ENCODE measurements at places on chromosomes 12 and 14. TPM values are rescaled to one million over a fixed set of nuclear protein-coding genes. Genes with fewer than 3 reads are reported as not detected.

GRCh38 chr14:80491131-80491530 is 279.8 kb upstream of the DIO2 start:
- peak; percentile 93 for DNase-seq

SAMD4A gene
- total RNA-seq: 41.3 TPM

DNA sequence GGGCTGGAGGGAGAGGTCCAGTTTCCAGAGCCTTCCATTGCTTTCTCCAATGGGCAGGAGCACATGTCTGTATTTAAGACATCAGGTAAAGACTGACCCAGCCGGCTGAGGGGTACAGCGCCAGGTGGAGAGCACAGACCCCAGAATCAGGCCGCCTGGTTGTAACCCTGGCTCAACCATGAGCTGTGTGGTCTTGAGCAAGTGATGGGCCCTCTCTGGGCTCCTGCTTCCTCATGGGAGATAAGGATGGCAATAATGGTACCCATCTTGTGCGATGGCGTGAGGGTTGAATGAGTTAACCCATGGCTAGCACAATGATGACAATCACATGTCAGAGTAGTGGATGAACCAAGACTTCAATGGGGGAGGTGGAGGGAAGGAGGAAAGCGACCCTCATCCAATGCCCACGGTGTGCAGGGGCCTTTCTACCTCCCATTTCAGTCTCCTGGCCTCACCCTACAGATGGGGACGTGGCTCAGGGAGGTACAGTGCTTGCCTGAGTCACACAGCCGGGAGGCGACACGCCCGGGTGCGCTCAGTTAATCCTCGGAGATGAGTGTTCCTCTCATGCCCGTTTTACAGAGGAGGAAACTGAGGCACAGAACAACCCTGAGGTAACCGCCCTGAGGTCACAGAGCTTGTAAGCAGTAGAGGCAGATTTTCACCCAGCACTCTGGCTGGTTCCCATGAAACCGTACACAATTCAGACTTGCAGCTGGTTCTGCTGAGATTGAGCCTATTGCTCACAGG is 163.9 kb downstream of the RBM19 start:
- DNase-seq: no peak

GRCh38 chr14:100085462-100085861 is 20.2 kb downstream of the EVL start:
- DNase-seq: no peak

- DNase-seq: no peak
Measured at GRCh38 chr14:61211476-61212255, 69.5 kb downstream of the TMEM30B start.

- DNase-seq: no peak
Measured at GRCh38 chr12:4284306-4284705, 10.7 kb downstream of the CCND2 start.

GRCh38 chr12:53955036-53955775 is 503 bp downstream of the HOXC12 start:
- no peak for DNase-seq

DNA sequence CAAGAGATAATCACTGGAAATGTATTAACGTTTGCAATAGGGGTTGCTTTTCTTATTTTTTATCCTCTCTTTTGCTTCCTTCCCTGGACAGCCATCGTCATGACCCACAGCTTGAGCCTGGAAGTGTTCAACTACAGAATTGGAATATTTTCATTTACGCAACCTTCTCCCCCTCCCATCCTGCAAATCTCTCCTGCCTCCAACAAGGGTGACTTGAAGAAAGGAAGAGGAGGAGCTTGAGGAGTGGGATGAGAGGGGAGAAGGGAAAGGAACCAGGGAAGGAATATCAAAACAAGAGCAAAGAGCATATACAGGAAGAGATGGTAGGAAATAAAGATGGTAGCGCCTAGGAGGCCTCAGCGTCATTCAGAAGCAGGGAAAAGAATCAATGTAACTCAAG is 1.6 kb upstream of the MANSC4 start:
- DNase-seq: no peak

POTEG gene
- total RNA-seq: not detected

DNA sequence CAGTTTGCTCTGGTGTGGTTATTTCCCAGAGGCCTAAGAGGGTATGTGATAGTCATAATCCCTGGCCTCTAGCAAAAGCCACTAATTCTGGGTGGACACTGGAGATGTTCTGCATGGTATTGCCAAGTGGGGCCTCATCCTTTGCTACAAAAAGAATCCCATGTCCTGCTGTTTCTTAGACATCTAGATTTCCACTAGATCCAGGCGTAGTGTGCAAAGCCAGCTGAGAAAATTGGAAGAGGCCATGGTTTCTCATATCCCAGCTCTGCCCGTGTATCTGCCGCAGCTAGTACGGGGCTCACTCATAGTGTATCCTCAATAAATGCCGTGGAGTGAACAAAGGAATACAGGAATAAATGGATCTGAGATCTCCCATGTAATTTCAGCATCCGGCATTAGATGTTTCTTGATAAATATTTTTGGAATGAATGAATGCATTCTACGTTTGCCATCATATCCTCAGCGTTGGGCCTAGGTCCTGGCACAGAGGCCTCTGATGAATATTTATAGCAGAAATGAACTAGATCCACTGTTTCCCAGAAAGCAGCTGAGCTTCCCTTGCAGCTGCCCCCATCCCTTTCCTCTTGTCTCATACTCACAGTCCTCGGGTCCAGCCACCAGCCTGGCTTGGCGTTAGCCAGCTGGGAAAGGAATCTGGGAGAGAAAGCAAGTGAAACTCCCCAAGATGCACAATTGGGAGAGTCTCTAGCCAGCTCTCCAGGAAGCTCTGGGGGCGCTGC is 76.3 kb upstream of the NOS1 start:
- DNase-seq: no peak

GALNT9 gene
- total RNA-seq: 0.08 TPM

DNA sequence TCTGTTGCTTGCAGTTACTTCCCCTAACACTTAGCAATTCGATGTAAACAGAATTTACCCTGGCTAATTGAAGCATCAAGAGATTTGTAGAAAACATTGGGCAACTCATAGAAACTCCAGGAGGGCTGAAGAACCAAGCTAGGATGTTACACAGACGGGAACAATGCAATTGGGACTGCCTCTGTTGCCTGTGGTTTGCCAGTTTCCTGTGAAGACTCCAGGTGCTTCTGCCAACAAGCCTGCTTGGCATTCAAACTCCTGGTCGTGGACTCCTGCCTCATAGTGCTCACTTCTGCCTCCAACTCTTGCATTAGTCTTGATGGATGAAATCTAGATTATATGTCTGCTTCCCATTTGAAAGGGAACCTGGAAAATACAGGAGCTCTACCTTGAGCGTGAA is 246.0 kb downstream of the BMP4 start:
- no peak for DNase-seq

MAP3K9 gene
- total RNA-seq: 0.53 TPM

GRCh38 chr14:72616294-72616693 is 277.6 kb downstream of the DPF3 start:
- DNase-seq: no peak

DNA sequence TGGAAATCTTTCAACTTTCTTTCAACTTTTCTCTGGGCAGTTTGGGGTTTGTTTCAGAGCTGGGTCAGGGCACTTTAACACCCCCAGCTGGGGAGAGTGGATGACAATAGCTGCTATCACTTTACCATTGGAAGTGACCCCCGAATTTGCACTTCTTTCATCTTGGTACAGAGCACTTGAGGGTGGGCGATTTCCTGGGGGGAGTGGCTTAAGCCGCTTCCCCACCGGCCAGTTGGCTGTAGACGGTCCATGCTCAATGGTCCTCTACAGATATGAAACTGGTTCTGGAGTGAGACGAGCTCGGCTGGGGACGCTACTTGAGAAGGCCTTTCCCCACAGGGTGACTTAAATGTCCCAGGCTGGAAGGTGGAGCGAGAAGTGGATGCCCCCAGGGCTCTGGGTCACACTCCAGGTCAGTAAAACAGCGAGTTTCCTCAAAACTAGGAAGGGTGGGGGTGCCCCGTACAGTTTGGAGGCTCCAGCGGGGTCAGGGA is at the start of gene VRTN:
TSS of gene VRTN (plus strand) at position 231 of the 494 bp plus-strand sequence. CDS start 8,313 bp downstream, outside the sequence.
- DNase-seq: no peak

DNA sequence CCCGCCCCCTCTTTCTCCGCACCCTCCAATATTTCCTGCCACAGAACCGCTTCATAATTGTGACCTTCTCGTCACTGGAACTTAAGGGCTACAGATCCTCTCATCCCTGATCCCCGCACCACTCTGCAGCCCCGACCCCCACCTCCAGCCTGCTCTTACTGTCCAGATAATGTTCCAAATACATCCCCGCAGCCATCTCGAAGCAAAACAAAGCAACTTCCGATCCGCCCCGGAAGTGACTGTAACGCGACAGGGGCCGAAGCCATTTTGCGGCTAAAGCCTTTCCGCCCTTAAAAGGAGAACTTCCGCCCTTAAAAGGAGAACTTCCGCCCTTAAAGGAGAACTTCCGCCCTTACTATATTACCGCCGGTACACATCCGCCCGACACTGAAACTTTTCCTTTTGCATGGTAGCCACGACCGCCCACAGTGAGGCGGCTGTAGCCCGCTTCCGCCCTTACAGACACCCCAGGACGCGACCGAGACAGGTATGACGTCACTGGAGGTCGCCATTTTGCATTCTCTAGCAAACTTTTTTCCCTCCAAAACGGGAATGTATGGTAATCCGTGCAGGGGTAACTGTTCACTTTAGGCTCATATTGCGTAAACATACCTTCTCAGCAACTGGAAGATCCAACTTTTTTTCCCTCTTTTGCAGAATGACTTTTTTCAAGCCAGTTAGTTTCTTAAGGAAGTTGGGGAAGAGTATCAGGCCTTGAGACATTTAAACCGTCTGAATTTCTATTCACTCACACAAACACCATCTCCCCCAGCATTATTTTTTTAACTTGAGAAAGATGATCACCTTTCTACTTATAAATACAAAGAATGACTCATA is at the start of gene ING4:
TSS of gene ING4 (minus strand) at position 214 of the 837 bp plus-strand sequence. CDS start at position 196, 18 bp downstream.
- peak; percentile 100 for DNase-seq

KRT80 gene
- 68.4 TPM for total RNA-seq

- no peak for DNase-seq
Measured at GRCh38 chr14:54845641-54846040, 57.0 kb downstream of the GCH1 start.

YBX3 gene
- total RNA-seq: 202 TPM

SLC15A5 gene
- not detected for total RNA-seq

FBXW8 gene
- total RNA-seq: 16.4 TPM

LMO3 gene
- 50.6 TPM for total RNA-seq

GRCh38 chr14:100031506-100032281 is 33.5 kb upstream of the EVL start:
- DNase-seq: peak; percentile 89

DPPA3 gene
- not detected for total RNA-seq

BCL11B gene
- total RNA-seq: 0.03 TPM

- peak; percentile 68 for DNase-seq
Measured at GRCh38 chr12:68158432-68158831, 1.1 kb downstream of the IFNG start.

DNA sequence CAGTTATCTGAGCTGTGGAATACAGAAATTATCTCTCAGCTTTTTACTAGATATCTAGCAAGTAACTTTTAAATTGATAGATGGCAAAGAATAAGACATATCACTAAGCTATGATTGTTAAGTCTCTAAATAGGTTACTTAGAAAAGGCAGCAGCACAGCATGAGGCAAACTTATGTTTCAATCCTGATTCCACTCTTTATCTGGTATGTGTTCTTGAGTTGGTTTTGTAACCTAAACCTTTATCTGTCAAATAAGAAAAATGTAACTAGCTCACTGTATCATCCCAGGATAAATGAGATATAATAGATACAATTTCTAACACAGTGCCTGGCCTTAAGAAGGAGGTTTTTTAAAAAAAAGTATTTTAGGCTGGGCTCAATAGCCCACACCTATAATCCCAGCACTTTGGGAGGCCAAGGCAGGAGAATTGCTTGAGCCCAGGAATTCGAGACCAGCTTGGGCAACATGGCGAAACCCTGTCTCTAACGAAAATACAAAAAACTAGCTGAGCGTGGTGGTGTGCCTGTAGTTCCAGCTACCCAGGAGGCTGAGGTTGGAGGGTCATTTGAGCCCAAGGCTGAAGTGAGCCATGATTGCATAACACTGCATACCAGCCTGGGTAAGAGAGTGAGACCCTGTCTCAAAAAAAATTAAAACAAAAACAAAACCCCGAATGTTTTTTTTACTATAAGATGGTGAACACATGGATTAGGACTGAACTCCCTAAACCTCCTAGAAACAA is 56.8 kb downstream of the HEATR5A start:
- DNase-seq: no peak

GRCh38 chr12:89748791-89749190 is 40.2 kb upstream of the ATP2B1 start:
- DNase-seq: no peak

OAS2 gene
- total RNA-seq: 9.1 TPM

NAV3 gene
- 70.5 TPM for total RNA-seq

DNA sequence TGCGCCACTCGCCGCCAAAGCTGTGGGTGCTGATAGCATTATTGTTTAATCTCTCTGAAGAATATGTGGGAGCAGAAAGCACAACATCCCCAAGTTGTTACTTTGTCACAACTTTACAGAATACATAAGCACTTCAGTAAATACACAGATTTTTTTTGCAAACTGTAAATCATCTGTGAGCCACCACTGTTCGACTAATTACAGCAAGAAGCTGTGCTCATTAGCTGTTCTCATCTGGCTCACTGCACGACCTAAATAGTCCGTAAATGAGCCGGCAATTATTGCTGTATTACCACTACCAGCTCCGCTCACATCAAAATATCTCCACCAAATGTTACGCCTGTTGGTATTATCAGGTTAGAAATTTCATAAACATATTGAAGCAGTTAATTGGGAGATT is 228.9 kb upstream of the PRKD1 start:
- DNase-seq: no peak

- DNase-seq: no peak
Measured at GRCh38 chr12:20475542-20475941, 107.2 kb downstream of the PDE3A start.

GRCh38 chr12:2382370-2383155 is 329.8 kb downstream of the CACNA1C start:
- peak; percentile 67 for DNase-seq

GRCh38 chr14:86166541-86166940 is 636.6 kb downstream of the FLRT2 start:
- peak; percentile 14 for DNase-seq

DNA sequence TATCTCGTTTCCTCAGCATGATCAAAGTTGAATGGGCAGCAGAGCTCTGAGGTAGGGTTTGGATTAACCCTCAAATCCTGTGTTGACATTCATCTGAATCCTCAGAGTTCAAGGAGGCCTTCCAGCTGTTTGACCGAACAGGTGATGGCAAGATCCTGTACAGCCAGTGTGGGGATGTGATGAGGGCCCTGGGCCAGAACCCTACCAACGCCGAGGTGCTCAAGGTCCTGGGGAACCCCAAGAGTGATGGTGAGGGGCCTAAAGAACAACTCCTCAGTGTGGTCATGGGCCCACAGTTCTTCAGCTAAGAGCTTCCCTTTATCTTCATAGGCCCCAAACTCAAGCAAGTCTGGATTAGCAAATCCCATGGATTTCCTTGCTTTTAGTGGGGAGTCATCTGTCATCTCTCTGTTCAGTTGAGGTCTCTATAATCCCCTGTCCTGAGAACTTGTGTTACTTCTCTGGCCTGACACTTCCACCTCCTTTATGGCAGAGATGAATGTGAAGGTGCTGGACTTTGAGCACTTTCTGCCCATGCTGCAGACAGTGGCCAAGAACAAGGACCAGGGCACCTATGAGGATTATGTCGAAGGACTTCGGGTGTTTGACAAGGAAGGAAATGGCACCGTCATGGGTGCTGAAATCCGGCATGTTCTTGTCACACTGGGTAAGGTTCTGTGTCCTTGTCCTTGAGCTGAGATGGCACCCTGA is 1.5 kb downstream of the MYL6 start:
- DNase-seq: no peak

C12orf60 gene
- total RNA-seq: 1.5 TPM

- no peak for DNase-seq
Measured at GRCh38 chr14:61476105-61476753, 154.8 kb downstream of the PRKCH start.

All from myocyte (in vitro differentiated cells).